Activated T-cell treated with anti-CD3 and anti-CD28 coated beads, Interleukin-2, amount 50 U/mL, for 4 hours (primary cell): ENCODE measurements at places on chromosomes 16 and 17. TPM values are rescaled to one million over a fixed set of nuclear protein-coding genes. Genes with fewer than 3 reads are reported as not detected.

DNA sequence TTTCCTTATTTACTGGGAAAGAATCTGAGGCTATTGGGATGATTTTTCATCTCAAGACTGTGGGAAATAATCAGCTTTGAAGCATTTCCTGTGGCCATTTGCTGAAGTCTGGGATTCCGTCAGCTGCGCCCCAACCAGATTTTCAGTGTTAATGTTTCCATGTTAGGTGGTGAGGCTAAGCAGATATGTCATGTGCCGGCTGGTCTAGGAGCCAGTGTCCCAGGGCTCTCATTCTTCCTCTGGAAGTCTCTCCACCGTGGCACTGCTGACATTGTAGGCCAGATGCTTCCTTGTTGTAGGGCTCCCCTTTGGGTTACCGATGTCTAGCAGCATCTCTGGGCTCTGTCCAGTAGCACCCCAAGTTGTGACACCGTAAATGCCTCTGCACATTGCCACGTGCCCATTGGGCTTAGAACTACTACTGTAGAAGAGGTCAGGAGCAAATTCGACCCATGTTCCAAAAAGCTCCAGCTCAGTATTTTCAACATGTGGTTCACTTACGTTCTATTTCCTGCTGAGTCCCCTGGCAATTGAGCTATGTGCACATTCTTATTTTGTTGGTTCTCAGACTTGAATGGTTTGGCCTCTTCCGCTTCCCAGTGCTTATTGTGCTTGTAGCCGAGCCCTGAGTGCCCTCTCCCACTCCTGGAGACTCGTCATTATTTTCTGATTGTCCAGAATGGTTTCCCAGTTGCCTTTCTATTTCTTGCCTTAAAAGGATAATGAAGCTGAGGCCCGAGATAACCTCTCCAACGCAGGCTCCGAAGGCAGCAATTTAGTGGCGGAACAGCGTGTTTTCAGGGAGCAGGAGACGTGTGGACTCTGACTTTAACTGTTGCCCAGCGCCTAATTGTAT, 82.2 kb downstream of the SPECC1 start:
- DNase-seq = no peak

DNA sequence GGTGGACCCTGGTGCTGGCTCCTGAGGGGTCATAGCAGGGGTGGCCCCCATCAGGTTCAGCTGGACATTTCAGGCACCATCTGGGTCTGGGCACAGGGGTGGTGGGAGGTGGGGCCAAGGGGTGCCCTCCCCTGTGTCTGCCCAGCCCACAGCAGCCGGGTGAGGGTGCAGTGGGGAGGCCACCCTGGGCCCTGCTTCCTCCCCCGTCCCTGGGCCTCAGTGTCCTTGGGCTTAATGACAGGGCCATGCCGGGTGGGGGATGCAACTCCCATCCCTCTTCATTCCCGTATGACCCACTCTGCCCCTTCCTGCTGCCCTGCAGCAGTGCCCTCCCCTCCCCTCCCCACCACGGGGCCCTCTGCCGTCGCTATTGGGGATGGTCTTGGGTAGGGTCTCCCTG, 10.7 kb downstream of the CPNE7 start:
- DNase-seq = no peak

- no peak for DNase-seq
Measured at GRCh38 chr16:1832838-1833454, 5.9 kb downstream of the FAHD1 start.

DNA sequence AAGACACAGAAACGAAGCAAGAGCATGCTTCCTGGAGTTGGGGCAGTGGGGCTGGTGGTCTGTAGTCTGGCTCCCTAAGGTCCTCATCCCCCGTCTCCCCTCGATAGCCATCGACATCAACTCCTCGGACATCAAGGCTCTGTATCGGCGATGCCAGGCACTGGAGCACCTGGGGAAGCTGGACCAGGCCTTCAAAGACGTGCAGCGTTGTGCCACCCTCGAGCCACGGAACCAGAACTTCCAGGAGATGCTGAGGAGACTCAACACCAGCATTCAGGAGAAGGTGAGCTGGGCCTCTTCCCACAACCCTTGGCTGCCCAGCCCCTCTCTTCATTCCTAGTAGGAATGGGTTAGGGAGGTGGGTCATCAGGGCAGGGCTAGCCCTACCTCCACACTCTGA, 2.3 kb downstream of the UNC45B start:
- no peak for DNase-seq

DNA sequence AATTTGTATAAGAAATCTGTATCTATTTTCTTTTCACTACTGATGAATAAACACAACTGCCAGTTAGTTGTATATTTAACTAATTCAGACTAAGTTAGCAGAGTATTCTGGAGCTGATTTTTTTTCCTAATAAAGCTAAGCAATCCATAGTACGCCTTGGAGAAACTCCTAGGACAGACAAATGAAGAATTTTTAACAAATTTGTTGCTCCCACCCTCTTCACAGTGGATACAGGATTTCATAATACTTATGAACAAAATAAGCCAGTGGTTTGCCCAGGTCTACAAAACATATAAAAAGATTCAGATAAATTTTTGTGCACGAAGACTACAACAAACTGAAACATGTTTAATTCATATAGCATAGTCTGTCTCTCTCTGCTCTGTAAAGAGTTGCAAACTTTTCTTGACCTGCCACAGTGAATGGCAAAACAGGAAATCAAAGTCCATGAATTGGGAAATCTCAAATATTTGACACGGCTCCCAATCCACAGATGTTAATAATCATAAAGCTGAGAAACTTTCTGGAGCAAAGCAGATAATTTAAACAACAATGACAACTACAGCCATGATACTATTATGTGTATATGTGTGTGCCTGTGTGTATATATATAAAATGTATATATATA, 594 bp upstream of the ABCA6 start:
- no peak for DNase-seq

Gene RAB11FIP4
- total RNA-seq = 9.9 TPM
